GDM1 (cell line): ENCODE measurements at places on chromosomes 7 and 10.

DNA sequence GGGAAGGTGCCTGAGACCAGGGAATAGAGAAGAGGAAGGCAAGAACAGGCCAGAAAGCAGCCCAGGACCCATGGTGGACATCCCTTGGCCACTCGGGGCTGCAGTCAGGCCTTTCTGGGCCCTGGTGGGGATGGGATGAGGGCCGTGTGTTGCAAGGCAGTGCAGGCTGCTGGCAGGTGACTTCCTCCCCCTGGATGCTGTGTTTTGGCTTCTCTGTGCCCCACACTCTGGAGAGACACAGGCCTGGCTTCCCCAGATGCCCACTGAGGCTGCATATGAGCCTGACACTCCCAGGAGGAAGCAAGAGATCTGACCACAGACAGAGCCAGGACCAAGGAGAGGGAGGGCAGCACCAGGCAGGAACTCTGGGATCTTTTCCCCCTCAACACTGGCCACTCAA lies 39.9 kb downstream of the ANXA8 start:
- DNase-seq = no peak

- DNase-seq = no peak
These were observed 56.3 kb upstream of the BMPER start for GRCh38 chr7:33849004-33849403.

DNA sequence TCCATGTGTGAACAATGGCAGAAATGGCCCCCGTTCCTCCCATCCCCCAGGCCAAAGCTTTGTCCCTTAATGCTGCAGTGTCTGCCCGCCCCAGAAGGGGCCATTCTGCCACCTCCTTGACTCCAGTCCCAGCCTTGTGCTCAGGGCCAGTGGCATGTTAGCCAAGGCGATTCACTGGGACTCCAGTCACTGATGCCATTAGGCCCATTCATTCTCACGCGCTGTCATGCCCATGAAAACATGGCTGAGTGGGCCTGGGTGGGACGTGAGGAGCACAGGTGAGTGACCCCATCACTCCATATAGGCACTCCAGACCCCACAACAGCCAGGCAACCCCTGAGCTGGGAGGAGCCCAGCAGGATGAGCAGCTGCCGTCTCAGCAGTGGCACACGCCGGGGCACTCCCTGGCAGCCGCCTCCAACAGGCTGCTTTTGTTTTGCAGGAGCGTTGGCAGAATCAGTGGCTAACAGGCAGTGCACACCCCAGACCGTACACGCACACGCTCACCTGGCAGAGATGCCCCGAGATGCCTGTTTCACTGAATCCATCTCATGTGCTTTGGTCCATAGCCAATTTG lies 79.5 kb downstream of the TCERG1L start:
- no peak for DNase-seq

DNA sequence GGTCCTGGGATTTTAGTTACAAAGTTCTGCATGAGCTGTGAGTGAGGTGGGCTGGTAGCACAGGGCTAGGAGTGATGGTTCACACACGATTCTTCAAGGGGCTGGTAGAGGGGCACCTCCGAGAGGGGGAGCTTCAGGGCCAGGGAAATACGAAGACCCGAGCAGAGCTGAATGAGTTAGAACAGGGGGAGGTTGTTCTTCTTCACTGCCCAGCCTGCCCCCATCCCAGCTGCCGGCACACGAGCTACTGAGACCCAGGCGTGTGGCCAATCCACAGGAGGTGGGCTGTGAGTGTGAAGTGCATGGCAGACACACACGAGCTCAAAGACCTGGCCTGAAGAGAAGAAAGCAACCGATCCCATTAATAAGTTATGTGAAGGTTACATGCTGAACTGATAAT lies 256.2 kb upstream of the ZNF32 start:
- DNase-seq = no peak

- DNase-seq = no peak
These were observed 14.6 kb downstream of the PALS2 start for GRCh38 chr7:24587853-24588252.
